ENCODE measurements at places on chromosomes 6 and 20.

- no peak for DNase-seq
Measured at GRCh38 chr6:36924778-36925374, 29.7 kb upstream of the PI16 start.

- no peak for DNase-seq
Measured at GRCh38 chr20:16011056-16011455, 562.2 kb downstream of the KIF16B start.

- DNase-seq, result no peak
Measured at GRCh38 chr6:116994447-116994846, 117.4 kb downstream of the RFX6 start.

DNA sequence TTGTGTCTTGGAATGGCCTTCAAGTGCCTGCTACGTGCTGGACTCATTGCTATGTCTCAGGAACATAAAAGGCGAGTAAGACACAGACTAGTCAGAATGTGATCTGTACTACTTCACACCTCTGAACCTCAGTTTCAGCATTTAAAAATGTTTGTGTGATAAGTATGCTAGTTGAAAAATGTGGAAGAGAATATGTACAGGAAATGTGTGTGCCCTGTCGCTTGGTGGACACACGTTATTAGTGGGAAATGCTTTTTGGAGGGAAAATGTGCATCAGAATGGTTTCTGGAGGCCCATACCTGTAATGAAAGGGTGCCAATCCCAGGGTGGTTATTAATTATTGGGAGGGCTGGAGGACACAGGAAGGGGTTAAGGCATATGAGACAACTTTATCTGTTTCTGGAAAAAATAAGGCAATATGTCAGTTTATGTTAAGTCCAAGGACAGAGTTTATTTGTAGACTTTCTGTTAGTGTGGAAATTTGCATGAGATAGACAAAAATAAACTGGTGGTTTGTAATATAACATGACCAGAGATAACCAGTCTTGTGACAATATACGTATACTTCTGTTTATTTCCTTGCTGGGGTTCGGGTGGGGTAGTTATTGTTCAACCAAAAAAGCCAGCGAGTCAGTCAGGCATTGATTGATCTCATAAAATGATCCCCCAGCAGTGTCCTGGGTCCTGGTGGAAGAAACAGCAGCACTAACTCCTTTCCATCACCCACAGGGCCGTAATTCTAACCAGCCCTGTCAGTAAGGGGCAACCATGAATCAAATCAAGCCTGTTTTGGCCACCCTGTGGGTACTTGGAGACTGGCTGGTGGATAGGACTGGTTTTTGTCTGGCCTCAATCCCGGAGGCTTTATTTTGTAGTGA is 117.9 kb downstream of the JARID2 start:
- peak; percentile 35 for DNase-seq

- DNase-seq, result no peak
Measured at GRCh38 chr6:157307661-157308060, 15.7 kb downstream of the TMEM242 start.

- DNase-seq, result no peak
Measured at GRCh38 chr6:13079096-13079723, 249.1 kb downstream of the TBC1D7 start.

DNA sequence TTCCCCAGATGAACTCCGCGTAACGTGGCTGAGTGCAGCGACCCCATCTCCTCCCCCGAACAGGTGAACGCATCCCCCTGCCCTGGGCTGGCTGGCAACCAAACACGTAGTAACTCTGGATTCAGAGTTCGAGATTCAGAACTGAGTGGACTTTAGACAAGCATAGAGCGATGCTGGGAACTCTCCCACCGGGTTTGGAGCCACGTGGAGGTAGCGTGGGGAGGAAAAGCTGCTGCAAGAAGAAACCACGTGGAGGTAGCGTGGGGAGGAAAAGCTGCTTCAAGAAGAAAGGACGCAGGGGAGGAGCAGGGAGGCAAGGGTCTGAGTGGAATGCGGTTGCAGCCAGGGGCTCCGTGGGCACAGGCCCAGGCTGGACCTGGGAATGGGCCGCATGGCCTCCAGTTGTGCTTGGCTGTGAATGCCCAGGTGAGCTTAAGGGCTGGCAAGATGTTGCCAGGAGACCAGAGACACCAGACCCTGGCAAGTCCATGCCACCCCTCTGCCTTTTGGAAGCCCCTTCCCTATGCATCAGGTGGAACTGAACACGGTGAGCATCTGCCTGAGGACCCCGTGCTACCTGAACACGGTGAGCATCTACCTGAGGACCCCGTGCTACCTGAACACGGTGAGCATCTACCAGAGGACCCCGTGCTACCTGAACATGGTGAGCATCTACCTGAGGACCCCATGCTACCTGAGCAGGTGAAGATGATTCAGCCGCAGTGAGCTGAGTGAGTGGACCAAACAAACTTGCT is 118.0 kb upstream of the FRMD1 start:
- no peak for DNase-seq

GRCh38 chr20:48738399-48739304 is 89.1 kb downstream of the PREX1 start:
- peak; percentile 52 for DNase-seq

- no peak for DNase-seq
Measured at GRCh38 chr6:151279891-151280290, 40.1 kb downstream of the AKAP12 start.

- DNase-seq, result no peak
Measured at GRCh38 chr6:130421585-130421984, 55.8 kb downstream of the TMEM200A start.

GRCh38 chr6:129677620-129678325 is 32.2 kb downstream of the ARHGAP18 start:
- no peak for DNase-seq

Data from GM19239 (cell line).